Right renal pelvis (tissue), 4 donors: ENCODE measurements at places on chromosomes 4 and X.

GRCh38 chr4:141348573-141348972, 127.9 kb downstream of the ZNF330 start:
- no peak for DNase-seq

- no peak for DNase-seq
Observed at GRCh38 chrX:109886122-109886761, 116.7 kb upstream of the TMEM164 start.

DNA sequence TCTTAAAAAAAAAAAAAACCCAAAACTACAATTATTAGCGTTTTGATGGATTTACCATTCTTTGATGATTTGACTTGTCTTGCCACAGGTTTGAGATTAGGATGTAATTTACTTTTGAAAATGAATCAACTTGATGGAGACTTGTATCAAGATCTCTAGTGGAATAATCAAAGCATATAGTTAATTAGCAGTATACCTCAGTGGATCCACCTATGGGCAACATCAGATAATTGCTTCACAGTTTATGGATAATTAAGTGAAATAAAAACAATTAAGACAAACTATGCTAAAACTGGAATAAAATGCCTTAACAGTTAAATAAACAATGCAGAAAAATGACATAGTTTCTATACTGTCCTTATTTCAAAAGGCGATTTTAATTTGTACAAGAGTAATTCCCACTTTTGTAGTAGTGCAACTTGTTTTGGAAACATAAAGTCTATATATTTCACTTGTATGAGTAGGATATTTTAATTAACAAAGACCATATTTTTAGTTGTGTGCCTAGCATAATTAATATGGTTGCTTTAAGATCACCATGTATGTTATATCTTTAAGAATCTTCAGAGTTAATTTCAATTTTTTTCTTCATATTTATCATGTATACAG, 4.2 kb downstream of the CPEB2 start:
- DNase-seq, result no peak

DNA sequence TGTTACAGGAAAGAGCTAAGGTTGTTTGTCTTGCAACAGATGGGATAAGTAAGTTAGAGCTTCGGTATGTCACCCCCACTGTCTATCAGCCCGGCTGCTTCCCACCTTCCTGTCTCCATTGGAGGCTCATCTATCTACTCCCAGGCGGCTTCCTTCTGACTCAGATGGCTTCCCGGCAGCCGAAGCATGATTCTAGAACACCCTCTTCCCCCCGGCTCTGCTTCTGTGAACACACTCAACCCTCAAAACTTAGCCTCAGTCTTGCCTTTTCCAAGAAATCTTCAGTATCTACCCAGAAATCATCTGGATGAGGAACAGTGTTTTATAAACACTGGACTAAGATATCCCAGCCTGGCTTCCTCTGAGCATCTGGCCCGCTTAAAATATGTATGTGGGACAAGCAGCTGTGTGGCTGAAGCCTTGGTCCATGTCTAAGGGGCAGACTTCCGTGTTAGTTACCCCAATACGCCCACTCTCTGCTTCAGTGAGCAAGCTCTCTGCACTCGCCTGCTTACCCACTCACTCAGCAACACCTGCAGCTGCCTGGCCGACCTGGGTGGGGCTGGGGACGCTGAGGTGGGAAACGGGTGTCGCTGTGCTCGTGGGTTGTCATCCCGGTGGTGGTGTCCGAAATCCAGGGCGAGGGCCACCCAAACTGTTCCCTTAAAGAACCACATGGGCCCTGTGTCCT, 12.0 kb upstream of the SLC2A9 start:
- no peak for DNase-seq
